ENCODE measurements at places on chromosomes 16 and 17.

- no peak for DNase-seq
These were observed 2.2 kb upstream of the ZNF23 start for GRCh38 chr16:71464231-71464630.

- DNase-seq: no peak
These were observed 75.8 kb downstream of the WNT3 start for GRCh38 chr17:46742565-46743270.

- DNase-seq: no peak
These were observed 18.3 kb downstream of the SLC38A10 start for GRCh38 chr17:81276781-81277180.

- no peak for DNase-seq
These were observed 134.4 kb downstream of the SKAP1 start for GRCh38 chr17:48295362-48296288.

- DNase-seq: no peak
These were observed 193.0 kb upstream of the ZFHX3 start for GRCh38 chr16:73240920-73241319.

GRCh38 chr17:26773189-26774188, 520.4 kb upstream of the WSB1 start:
- no peak for DNase-seq

GRCh38 chr16:27408012-27408601, 6.1 kb downstream of the IL21R start:
- DNase-seq: no peak

GRCh38 chr17:28719021-28719433, 758 bp upstream of the RPL23A start:
- DNase-seq: no peak

- DNase-seq: no peak
These were observed 37.7 kb downstream of the GINS2 start for GRCh38 chr16:85650844-85651628.

DNA sequence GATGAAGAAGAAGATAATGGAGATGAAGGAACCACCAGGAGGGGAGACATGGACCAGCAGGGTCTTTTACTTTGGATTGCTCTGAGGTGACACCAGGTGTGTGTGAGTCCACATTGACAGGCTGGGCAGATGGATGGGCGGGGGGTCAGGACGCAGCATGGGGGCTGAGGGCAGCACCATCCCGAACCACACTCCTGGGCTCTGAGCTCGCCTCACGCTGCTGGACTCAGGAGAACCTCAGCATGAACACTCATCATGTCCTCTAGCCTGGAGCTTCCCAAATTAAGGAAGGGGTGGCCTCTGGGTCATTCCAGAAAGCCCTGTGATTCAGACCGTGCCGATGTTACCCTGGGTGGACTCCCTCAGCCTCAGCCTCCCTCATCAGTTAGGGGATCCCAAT, 50.4 kb upstream of the MAP3K14 start:
- no peak for DNase-seq

GRCh38 chr17:42402117-42402516, 13.9 kb upstream of the STAT3 start:
- no peak for DNase-seq

DNA sequence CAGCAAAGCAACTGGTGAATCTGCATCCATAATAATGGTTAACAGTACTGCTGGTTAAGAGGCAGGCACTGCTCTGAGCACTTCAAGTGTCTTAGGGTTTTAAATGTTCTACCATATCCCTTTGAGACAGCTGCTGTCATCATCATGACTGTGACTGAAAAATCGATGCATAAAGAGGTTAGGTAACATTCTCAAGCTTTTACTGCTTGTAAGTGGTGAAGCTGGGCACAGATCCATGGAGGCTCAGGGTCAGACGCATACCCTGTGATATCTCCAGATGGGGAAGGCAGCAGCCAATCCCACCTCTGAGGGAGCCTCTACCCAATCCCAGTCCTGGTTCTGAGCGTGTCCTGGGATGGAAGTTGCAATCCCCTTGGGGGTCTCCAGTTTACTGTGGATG, 57.6 kb upstream of the SOX9 start:
- no peak for DNase-seq

GRCh38 chr17:76271669-76272540, 6.8 kb downstream of the UBALD2 start:
- DNase-seq: peak; percentile 55

GRCh38 chr17:32341141-32341856, 674 bp downstream of the C17orf75 start:
- peak; percentile 16 for DNase-seq

- DNase-seq: no peak
These were observed 224.9 kb downstream of the PRKCA start for GRCh38 chr17:66527335-66527734.

GRCh38 chr16:49635009-49635350, 220.9 kb downstream of the ZNF423 start:
- no peak for DNase-seq

- DNase-seq: no peak
These were observed 3.6 kb upstream of the MMP15 start for GRCh38 chr16:58021661-58022551.

GRCh38 chr16:73713778-73714495, 582.7 kb upstream of the PSMD7 start:
- no peak for DNase-seq

DNA sequence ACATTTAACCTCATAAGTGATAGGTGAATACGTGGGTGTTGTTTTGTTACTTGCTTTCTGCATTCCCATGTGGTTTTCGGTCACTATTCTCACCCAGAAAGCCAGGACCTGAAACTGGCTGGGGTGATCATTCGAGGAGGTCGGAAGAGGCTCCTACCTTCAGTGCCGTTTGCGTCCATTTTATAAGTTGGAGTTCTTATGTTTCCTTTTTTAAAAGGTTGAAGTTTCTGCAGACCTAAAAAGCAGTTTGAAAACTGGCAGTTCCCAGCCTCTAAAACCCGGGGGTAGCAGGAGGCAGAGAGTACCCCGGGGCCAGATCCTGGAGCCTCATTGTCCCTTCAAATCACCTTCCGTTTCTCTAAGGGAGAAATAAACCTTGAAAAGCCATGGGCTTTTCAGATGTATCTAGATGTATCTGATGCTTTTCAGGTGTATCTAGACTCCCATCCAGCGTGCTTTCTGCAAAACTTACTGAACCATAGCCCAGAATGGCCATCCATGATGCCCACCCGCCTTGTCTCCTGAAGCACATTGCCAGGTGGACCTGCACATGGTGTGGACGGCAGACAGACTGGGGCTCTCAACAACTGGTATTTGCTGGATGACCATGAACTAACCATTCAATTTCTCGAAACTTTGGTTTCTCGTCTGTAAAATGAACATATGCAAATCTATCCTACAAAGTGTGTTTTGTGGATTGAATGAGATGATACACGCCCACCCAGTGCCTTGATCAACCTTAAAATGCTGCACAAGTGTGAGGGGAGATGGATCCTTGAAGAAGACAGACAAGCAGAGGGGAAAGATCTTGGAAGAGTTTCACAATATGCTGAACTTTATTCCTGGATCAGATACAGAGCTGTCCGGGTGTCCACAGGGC, 1.3 kb downstream of the NLRC5 start:
- DNase-seq: no peak

DNA sequence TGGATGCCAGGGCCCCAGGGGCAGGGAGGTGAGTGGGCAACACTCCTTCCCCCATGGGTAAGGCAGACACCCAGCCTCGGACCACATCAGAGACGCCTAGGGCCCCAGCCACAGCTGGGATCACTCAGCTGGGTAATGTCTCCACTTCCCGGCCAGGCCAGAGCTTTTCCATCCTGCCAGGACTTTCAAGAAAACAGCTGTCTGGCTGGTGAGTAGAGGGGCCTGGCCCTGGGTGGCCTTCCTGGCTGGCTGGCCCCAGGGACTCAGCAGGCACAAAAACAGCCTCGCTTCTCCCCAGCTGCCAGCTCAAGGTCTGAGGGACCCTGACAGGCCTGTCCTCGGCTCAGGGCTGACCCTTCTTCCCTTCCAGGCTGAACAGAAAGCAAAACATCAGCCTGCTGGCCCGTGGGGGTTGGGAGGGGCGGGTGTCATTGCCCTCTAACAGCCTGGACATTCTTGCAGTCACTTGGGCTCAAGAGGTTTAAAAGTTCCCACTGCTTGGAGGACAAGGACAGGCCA, 45.3 kb upstream of the JPH3 start:
- DNase-seq: no peak

DNA sequence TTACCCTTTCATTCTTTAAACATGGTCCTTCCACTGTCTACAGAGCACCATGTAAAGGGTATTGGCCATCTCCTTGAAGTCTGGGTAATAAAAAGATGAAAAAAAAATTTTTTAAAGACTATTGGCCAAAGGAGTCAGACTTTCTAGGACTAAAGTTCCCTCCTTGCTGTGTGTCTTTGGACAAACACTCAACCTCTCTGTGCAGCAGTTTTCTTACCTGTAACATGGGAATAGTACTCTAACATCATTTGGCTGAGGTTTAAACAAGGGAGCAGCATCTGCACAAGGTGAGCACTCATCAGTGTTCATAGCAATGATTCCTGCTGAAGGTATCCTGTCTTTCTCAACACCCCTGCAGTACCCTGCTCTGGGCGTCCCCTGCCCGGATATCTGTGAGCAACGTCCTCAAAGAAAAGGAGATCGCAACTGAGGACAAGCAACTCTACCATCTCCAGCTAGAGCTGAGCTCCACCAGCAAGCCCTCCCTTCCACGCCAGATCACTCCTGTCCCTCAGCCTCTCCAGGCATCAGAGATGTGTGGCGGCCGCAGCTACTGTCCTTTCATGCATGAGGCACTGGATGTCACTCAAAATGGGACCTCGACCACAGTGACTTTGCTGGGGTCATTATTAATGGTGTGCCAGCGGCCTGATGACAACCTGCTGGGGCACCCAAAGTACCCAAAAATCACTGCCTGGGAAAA, 29.5 kb upstream of the RPH3AL start:
- no peak for DNase-seq

GRCh38 chr17:40538936-40539705, 26.2 kb downstream of the CCR7 start:
- no peak for DNase-seq

DNA sequence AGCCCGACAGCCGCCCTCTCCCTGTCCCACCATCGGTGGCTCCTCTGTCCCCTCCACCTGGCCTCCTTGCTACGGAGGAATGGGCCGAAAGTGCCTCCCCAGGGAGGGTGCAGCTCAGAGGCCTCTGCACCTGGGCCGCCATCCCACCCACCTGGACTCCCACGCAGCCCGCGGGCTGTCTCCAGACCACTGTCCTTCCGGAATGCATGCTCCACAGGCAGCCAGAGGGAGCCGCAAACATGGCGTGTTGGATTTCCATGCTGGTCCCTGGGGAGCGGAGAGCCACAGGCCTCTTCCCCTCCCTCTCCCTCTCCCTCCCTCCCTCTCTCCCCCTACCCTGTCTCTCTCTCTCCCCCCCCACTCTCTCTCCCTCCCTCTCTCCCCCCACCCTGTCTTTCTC, 3.0 kb downstream of the SSTR5 start:
- no peak for DNase-seq

DNA sequence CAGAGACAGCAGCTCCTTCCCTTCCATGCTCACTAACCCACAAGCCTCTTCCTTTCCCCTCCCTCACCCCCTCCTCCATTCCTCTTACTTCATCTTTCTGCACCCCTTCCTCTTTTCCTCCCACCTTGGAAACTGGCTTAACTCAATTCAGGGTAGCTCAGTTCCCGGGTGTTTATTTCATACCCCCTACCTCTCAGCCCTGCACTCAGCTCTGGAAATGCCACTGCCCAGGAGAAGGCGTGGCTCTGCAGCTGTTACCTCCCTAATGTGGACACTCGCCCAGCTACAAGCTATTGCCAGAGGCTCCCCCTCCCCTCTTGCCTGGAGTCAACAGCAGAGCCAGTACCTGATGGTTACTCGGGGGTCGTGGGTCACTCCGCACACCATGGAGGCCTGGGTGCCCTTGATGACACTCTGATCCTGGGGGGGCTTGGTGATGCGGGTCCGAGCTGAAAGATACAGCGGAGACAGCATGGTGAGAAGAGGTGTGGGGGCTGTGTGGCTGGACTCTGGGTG, 118.4 kb upstream of the CDC42EP4 start:
- no peak for DNase-seq

- no peak for DNase-seq
These were observed 36.8 kb downstream of the CPPED1 start for GRCh38 chr16:12766853-12767252.

DNA sequence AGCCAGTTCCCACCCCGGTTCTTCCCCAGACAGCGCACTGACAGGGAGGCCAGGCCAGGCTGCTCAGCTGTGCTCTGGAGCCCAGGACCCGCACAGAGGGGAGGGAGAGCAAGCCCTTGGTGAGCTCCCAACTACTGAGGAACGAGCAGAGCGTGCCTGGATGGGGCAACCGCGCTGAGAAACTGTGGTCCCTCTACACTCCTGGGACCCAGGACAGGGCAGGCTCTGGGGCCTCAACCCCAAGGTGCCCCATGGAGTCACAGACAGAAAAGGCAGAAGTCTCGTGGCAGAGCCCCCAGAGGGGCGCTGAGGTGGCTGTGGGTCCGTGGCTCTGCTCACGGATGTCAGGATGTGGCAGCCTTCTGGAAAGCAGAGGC, 16.3 kb downstream of the SLX4 start:
- DNase-seq: no peak

DNA sequence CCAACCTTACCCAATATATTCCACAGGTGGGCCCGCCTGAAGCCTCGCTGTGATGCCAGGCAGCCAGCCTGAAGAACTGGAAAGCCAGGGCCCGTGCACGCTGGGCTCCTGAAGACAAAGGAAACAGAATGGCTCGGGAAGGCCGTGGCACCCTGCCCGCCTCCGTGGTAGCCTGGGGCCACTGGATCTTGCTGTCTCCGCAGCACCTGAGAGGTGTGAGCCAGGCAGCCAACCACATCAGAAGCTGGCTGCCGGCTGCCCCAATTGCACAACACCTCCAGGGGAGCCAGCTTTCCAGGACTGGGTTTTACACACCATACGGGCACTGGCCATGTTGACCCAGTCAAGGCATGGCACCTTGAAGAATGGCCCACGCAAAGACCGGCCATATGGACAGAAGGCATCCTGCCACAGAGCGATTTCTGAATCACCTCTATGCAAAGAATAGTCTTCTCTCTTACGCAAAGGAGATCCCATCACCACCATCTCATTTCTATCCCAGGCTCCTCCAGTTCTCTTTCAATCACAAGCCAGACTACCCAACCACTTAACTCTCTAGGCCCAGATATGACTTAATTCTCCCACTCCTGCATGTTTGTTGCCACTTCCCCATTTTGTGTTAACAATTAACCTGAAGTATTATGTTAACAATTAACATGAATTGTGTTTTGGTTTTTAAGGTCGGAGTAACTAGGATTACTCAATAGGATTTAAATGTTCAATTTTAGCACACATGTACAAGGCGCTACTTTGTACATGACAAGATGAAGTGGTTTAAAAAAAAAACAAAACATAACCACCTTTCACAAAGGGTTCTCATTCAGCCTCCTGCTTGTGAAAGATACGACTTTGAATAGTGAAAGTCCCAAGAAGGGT, 32.1 kb downstream of the ZFHX3 start:
- DNase-seq: no peak
